Right renal pelvis (tissue), 4 donors: ENCODE measurements at places on chromosomes 3 and 15. TPM values are rescaled to one million over a fixed set of nuclear protein-coding genes. Genes with fewer than 3 reads are reported as not detected.

DNA sequence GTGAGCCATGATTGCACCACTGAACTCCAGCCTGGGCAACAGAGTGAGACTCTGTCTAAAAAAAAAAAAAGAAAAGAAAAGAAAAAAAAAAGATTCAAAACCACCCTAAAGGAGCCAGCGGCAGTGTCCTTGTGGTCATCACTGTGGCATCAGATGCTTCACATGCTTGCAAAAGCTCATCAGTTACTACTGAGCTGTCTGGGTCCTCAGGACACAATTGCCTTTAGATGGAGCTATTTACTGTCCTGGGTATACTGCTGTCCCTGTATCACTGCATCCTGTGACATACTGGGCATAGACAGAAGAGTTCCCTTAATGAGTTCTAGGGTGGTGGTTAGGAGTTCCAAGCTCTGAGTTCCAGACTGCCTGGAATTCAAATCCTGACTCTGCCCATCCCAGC, 85.8 kb downstream of the LINGO1 start:
- no peak for DNase-seq

- no peak for DNase-seq
These were observed 33.8 kb upstream of the XIRP1 start for GRCh38 chr3:39226106-39226741.

DNA sequence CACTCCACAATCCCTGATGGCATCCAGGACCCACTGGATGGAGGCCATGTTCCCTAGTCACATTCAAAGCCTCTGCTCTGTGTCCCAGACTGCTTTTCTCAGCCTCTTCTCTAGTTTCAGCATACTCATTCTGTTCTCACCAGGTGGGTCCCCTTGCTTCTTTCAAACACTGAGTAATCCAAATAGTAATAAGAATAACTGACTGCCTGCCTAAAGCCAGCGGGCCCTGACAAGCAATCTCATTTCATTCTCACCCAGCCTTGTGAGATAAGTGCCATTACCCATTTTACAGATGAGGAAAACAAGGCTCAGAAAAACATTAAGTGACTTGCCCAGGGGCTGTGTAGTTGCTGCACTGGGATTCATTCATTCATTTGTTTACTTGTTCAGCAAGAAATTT, 25.4 kb downstream of the MAPKAPK3 start:
- no peak for DNase-seq

DNA sequence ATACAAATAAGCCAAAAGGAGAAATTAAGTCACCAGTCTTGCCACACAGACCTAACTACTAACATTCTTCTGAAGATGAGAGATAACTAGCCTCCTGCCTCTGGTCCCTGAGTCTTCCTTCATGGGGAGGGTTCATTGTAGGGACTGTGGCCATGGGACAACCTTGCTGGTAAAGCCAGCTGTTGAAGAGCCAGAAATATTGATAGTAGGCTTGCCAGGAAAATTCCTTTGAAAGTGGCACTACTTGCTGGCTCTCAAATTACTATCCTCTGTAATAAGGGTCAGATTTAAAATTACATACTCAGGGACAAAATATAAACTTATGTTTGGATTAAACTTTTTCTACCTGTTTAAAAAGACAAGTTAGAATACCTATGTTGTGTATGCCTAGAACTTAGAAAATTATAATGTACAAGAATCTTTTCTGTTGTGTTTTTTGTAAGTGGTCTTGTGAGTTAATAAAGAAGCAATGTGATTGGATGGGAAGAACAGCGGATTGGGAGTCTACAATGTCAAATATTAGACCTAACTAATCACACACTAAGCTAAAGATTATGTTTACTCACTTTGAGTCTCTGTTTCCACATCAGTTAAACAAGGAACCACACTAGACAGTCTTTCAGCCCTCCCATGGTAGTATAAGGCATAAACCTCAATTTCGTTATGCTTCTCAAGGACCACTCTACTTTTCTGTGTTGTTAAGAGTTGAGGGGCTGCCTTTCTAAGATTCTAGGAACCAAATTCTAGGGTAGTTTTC, 60.0 kb upstream of the TRIM71 start:
- no peak for DNase-seq

DNA sequence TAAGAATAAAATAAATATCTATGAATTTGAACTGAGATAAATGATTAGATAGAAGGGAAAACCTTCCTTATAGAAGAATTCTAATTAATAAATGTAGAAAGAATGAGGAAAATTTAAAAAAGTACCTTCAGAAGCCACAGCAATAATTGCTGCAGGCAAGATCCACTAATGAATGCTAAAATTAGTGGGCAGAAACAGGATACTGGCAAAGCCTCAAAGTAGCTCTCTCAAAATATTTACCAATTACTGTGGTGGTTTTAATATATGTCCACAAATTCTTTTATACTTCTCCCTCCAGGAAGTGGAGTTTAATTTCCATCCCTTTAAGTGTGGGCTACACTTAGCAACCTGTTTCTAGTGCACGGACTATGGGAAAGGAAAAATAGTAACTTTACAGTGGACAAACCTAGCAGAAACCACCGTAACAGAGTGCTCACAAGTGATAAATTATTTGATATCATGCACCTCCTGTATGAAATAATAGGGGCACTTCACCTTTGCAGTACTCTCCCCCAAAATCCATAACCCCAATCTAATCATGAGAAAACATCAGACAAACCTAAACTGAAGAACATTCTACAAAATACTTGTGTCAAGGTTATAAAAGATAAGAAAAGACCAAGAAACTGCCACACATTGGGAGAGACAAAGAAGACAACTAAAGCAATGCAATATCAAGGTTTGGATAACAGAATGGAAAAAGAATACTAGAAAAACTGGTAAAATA, 6.8 kb downstream of the PEAK1 start:
- no peak for DNase-seq

The HTR3E gene
- 0.04 TPM for polyA plus RNA-seq

The NDUFB5 gene
- 202 TPM for polyA plus RNA-seq

The C3orf33 gene
- 10.7 TPM for polyA plus RNA-seq

The WDR93 gene
- 2.3 TPM for polyA plus RNA-seq

The UROC1 gene
- 0.14 TPM for polyA plus RNA-seq
